ENCODE measurements at places on chromosomes 5 and 9. TPM values are rescaled to one million over a fixed set of nuclear protein-coding genes. Genes with fewer than 3 reads are reported as not detected.

LCN15 gene
- not detected for total RNA-seq

- no peak for DNase-seq
Observed at GRCh38 chr9:108049026-108049607, 559.5 kb upstream of the KLF4 start.

DNA sequence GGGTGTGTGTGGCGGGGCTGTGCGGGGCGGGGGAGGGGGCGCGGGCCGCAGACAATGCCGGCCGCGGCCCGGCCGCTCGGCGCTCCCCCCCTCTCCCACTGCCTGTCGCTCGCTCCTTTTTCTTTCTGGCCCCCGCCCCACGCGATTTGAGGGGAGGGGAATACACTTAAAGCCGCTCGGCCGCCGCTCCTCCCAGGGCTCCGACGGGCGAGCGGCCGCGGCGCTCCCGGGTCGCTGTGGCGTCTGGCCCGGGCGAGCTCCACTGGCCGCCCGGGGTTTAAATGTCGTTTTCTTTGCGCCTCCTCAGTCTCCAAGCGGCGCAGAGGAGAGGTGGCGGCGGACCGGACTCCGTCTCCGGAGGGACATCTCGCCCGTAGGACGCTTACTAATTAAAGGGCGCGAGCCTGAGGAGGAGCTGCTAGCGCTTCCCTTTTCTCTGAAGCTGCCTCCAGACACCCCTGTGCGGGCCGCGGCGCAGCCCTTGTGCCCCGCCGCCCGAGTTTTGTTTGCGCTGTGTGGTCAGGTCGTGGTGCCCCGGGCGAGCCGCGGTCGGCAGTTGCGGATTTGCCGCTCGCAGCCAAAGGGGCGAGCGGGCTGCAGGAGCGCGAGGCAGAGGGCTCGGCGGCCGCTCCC, 1.4 kb downstream of the ZSWIM6 start:
- peak; percentile 37 for DNase-seq

DNA sequence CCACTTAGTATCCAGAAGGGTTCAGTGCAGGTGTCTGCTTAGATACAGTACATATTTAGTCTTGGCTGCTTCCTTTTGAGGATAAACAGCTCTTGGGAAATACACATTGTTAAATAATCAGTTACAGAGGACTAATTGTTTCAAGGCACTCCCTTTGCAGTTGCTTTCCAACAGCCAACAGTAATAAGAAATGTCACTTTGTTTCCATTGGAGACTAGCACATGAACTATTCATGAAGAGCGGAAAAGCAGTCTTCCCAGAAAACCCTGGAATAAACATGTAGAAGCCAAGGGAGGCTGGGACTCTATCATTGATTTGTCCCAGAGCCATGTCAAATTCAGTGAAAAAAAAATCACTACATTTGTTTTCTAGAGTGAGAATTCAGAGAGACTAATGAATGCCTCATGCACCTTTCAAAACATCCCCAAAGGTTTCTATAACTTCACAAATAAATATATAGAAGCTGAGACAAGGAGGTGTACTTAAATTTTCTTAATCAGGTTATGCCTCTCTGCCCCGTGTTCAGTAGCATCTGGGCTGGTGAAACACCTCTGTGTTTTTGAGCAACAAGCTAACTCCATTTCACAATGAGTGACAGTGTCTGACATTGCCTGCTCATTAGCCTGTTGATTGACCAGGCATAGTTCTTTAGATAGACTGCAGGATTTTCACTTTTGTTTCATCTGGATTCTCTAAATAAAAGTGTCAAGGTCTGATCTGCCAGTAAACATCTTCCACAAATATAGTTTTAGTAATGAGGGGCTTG, 271.5 kb downstream of the ARRDC3 start:
- no peak for DNase-seq
